Activated CD4-positive, alpha-beta T cell treated with anti-CD3 and anti-CD28 coated beads, Interleukin-2, amount 50 U/mL, for 48 hours (primary cell): ENCODE measurements at places on chromosomes 6 and 20.

- no peak for DNase-seq
Observed at GRCh38 chr6:87482366-87482765, 9.6 kb downstream of the SLC35A1 start.

DNA sequence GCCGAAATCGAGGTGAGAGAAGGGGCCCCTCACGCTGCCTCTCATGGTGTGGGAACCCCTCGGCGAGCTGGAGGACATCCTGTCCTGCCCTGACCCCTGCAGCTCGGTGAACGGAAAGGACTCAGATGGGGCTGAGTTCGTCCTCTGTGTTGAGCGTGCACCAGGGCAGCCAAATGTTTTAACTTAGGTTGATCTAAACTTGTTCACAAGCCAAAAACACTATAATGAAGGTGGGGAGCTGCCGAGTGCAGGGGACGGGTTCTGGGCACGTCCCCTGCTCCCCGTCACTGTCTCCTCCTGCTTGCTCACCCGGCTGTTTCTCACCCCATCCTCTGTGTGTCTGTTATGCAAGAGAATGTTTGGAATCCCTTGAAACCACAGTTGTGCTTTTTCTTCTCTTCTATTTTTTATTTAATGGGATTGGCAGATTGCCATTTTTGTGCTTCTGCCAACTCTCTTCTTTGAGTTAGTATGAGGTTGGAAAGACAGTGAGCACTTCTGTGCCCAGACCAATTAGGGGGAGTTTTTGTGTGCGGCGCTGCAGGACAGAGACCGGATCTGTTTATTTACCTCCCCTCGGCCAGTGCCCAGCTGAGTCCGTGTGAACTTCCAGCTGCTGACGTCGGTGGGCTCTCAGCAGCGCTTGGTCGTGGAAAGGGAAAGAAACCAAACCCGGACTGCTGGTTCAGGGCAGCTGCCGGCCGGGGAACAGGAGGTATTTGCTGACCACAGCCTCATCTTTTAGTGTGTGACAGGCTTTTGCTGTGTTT lies 158.1 kb downstream of the DTNBP1 start:
- no peak for DNase-seq

DNA sequence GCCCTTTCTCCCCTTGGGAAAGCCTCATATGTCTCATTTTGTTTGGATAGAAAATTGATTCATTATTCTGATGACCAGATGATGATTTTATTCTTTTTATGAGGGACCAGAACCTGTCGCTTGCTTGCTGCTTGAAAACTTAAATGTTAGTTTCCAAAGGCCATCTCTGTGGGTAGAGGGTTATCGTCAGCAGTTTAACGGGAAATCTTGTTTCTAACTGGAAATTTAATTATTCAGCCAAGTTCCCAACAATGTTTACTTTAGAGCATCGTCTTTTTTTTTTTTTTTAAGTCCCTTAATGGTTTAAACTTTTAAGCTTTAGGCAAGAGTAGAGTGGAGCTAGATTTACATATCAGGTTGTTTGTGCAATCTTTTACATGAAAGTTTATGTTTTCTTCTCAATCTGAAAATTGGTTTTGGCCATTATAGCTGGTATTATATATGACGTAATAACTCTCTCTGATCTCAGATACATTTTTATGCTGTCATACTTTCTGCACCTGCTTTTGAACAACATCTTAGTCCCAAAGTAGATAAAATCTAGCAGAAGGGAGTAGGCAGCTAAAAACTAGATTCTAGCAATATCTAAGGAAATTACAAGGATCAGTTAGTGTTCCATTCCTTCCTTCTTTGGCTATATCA lies 93.9 kb downstream of the FOXO3 start:
- DNase-seq, result no peak

DNA sequence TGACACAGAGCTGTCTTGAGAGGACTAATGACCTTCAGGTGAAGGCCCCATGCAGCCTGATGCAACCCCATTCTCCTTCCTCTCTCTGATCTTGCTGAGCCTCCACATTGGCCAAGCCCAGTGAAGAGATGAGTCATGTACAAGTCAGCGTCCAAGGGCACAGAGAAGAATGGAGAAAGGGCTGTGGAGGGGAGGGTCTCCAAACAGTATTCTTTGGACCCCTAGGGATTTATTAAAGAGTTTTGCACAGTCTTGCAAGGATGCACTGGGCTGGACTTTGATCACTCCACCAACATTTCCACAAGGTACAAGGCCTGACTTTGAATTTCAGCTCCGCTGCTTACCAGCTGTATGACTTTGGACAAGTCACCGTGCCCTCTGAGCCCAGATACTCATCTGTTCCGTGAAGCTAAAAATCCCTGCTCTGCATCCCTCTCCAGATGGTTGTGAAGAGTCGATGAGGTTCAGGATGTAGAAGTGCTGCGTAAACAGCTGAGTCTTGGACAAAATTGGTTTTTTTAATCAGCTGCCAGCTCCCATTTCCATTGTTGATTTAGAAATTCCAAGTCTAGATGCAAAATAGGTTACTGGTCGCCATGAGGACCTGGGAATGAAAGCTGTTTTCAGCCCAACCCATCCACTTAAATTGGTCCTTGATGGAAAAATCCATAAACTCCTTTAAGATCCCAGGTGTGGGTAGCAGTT lies 14.1 kb upstream of the KCNG1 start:
- no peak for DNase-seq

DNA sequence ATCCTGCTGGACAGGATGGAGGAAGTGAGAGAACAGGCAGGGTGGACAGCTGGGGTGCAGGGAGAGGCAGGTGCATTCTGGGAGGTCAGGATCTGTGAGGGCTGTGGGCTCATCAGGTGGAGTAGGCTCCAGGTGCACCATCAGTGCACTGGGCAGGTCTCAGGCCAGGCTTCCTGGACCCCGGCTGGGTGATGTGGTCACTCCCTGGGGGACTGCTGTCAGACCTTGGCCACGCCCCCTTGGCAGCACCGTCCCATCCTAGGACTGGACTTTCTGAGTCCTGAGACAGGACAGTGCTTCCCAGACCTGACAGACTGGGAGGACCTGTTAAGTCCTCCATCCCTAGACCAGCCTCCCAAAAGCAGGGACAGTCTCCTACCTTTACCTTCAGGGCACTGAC lies 626.7 kb upstream of the DEFB115 start:
- no peak for DNase-seq

DNA sequence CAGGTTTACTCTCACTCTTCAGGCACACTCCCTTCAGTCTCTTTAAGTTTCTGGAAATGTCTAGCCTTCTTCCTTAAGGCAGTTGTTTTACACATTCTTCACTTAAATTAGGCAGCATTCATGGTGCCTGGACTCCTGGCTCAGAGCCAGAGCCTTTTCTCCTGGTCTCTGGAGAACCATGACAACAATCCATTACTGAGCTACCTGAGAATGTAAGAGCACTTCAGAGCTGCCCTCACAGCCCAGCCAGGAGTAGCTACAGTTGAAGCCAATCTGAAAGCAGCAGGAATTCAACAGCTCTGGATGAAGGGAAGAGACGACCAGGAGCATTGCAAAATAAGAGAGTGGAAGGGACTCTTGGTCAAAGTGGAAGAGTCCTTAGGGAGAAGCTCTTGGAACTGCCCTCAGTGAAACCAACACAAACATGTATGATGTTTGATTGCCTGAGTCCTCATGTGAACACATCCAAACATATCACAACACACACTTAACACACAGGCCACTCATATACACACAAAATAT lies 416.8 kb upstream of the SPTLC3 start:
- DNase-seq, result no peak

DNA sequence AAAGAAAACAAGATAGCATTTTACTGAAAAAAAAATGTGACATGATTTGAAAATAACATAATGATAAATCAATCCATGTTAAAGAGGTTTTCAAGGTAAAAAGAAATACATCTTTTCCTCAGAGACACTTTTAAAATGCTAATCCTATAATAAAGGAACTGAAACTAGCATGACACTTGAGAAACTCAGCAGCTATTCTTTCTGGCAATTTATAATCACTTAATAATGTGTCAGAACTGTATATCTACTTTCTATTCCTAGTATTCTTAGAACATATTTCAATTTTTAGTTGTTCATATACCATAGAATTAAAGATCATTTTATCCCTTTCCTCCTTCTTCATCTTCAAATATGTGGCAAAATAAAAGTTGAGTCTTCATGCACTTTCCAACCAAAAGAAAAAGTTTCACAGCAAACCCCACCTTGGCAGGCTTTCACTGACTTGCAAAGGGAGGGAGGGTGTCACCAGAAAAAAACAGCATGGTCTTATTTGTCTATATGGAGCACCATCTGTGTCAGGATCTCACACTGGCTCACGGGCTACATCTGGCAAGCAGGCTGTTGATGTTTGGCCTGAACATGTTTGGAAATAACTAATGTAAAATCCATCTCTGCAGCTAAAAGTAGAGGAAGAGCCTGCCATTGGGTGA lies 48.5 kb downstream of the FHL5 start:
- DNase-seq, result no peak

- DNase-seq, result no peak
Observed at GRCh38 chr6:17390276-17390675, 3.1 kb upstream of the CAP2 start.
